Activated CD4-positive, alpha-beta T cell treated with anti-CD3 and anti-CD28 coated beads, Interleukin-2, amount 50 U/mL, for 4 hours (primary cell): ENCODE measurements at places on chromosomes 6 and 20.

DNA sequence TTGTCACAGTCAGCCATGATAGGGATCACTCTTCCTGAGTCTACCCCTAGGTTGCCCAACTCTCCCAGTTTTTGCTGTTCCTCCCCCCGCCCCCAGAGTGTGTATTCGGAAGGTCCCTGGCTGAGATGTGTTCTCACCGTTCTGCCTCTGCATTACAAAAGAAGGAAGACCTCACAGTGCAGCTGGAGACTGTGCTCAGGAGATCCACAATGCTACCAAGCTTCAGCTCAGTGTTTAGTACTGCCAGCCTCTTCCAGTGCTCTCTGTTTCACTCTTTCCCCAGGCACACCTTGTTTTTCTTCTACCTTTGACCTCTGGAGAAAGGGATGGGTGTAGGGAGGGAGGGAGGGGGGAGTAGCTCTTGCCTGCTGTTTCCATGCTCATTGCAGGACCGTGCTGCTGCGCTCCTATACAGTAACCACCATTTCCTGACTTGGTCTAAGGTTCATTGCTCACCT is 13.4 kb upstream of the MOCS1 start:
- no peak for DNase-seq

DNA sequence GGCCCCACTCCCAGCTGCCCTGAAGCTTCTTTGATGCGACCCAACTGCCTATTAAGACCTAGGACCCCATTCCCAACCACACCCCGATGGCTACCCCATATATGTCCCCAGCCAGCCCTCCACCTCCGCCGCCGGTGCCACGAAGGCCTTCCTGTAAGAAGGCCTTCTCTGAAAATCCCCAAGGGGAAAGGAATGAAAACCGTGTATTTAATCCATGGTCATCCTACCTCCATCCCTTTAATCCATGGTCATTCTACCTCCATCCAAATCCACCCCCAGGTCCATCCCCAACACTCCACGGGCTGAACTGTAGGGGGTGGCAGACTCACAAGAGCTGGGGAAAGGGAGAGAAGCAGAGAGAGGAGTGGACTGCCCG is 545 bp upstream of the VSX1 start:
- DNase-seq = no peak

DNA sequence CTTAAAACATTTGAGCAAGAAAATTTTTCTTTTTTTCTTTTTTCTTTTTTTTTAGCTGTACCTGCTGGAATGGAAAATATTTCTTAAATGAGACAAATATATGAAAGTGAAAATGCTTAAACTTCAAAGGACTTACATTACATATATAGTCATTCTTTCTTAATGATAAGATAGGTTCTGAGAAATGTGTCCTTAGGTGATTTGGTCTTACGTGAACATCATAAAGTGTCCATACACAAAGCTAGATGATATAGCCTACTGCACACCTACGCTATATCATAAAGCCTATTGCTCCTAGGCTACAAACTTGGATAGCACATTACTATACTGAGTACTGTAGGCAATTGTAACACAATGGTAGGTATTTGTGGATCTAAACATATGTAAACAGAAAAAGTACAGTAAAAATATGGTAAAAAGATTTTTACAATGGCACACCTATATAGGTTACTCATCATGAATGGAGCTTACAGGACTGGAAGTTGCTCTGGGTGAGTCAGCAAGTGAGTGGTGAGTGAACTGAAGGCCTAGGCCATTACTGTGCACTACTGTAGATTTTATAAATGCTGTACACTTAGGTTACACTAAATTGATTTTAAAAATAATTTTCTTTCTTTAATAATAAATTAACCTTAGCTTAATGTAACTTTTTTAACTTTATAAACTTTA is 54.6 kb downstream of the RPP21 start:
- no peak for DNase-seq

DNA sequence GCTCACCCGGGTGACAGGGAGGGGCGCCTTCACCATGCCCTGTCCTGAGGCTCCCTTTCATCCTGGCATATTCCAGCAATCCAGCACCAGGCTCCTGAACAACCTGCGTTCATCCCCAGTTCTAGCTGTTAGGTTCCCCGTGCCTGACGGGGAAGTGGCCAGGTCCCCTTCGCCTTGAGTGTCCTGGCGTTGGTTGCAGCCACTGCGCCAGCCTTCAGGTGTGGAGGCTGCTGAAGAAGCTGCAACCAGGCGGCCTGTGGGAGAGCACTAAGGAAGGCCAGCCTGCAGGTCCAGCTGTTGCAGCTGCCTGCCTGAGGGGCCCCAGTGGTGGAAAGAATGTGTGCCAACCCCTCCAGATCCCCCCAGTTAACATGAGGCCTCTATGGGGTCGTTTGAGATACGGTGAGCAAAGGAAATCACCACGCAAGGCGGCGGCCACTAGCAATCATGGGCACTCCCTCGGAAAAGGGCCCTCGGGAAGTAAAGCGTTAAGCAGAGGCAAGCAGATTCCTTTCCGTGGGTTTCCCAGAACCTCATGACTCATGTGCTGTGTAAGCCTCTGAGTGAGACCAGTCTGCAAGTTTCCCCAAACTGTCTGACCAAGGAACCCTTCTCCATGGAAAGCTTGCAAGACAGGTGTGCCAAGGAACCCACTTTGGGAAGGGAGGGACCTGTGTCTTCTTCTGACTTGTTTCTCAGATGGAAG is 320.8 kb downstream of the TAF4 start:
- DNase-seq = no peak

GRCh38 chr6:44190715-44191114 is 26.0 kb upstream of the MYMX start:
- no peak for DNase-seq
